ENCODE measurements at places on chromosomes 5 and 9.

GRCh38 chr5:173499471-173500212, 116.8 kb downstream of the BOD1 start:
- no peak for DNase-seq

DNA sequence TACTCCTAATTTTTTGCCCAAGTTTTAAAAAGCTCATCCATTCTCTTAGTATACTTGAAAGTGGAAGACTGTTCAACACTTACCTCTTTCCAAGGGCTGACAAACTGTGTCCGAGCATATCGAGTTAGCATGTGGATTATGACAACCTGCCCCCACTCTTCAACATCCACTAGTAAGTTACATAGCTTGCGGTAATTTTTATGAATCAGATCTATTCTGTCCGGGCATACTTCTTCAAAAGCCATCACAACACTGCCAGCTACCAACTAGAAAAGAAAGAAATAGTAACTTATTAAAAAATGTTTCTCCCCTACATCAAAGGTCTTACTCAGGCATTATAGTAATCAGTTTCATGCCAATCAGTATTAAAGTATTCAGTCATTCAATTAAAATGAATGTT, 78.5 kb downstream of the AP3B1 start:
- no peak for DNase-seq

DNA sequence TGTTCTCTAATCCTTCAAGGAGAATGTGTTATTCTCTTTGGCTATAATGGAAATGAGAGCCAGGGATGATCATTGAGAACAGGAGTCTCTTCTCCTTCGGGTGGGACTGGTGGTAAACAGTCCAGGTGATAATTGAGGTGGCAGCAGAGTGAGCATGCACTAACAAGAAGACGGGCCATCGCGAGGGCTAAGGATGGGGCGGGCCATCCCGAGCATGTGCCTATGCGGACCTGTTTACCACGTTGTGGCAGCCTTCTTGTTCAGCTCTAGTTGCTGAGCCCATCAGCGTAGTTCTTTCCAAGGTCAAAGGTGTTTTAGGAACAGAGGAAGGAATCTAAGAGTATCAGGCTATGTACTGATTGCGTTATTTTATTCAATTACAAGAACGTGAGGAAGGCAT, 180.1 kb downstream of the SMARCA2 start:
- no peak for DNase-seq

GRCh38 chr5:113487416-113487780, 855 bp downstream of the MCC start:
- DNase-seq = no peak

- no peak for DNase-seq
These were observed 19.8 kb downstream of the CCDC69 start for GRCh38 chr5:151204051-151204450.

DNA sequence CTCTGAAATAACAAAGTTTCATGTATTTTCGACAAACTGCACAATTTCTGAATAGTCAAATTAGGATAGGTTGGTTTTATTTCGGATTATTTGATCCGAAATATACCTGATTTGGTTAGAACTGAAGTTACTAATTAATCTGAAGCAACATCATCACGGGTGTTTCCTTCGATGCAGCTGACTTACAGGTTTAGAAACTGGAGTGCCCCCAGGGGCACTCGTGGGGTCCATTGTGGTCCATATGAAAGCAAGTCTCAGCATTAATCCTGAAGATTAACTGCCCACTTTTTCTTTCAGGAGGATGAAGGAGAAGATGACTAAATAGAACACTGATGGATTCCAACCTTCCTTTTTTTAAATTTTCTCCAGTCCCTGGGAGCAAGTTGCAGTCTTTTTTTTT, 5.3 kb downstream of the SET start:
- DNase-seq = no peak

GRCh38 chr5:72234265-72234700, 85.8 kb downstream of the MRPS27 start:
- DNase-seq = no peak

DNA sequence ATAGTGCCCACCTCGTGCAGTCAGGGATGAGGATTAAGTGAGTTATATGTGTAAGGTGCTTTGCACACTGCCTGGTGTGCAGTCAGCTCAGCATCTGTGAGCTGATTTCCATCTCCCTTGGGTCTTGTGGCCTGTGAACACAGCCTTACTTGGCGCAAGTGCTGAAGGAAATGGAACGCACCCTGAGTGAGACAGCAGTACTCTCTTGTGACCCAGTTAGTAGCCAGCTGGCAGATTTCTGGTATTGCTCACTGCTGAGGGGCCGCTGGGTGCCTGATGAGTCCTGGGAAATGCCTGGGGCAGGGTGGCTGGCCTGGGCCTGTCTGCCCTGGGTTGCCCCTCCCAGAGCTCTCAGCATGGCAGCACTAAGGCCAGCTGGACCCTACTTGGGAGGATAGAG, 90.9 kb upstream of the BOD1 start:
- no peak for DNase-seq

DNA sequence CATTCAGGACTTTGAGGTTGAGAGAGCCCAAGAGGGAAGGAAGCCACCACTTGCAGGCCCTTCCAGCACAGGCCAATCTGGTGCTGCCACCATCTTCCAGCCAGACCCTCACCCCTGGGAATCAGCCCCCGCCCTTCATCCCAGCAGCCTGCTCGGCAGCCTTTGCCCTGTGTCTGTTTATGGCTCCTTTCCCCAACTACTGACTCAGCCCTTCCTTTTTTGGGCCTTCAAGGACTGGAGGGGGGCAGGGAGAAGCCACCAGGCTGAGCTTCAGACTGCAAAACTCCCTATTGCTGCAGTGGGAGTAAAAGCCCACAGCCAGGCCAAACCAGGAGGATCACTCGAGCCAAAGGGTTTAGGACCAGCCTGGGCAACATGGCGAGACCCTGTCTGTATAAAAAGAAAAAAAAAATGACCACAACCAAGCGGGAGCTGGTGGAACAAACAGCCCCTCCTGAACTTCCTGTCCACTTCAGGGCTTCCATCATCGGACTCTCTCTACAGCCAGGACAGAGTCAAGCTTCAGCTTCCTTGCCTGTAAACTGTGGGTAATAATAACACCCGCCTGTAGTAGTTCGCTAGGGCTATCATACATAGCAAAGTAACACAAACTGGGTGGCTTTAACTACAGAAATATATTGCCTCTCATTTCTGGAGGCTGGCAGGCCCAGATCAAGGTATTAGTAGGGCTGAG, 85.9 kb upstream of the IL17B start:
- DNase-seq = no peak

DNA sequence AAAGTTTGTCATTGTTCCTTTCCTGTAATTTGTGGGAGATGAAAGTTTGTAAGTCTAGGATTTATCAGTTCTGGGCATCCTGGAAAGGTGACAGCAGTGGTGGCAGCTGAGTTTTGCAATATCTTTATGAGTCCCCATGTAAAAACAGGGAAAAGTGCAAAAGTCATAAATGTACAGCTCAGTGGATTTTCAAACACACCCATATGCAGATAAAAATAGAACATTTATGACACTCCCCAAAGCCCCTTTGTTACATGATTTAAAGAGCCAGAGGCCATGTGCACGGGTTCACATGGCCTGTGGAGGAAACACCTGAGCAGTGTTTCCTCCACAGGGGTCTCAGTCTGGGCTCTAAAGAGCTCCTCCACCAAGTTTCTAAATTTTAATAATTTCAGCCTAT, 6.3 kb downstream of the TMEM38B start:
- DNase-seq = no peak

Data from stimulated activated CD8-positive, alpha-beta memory T cell treated with anti-CD3 and anti-CD28 coated beads, Interleukin-15, amount 100 ng/mL, for 48 hours (primary cell).